ENCODE measurements at places on chromosomes 13 and 19.

GRCh38 chr13:30873499-30873898 lies 32.6 kb upstream of the MEDAG start:
- no peak for DNase-seq

GRCh38 chr19:35354898-35355297 lies 3.4 kb upstream of the FFAR3 start:
- DNase-seq: no peak

DNA sequence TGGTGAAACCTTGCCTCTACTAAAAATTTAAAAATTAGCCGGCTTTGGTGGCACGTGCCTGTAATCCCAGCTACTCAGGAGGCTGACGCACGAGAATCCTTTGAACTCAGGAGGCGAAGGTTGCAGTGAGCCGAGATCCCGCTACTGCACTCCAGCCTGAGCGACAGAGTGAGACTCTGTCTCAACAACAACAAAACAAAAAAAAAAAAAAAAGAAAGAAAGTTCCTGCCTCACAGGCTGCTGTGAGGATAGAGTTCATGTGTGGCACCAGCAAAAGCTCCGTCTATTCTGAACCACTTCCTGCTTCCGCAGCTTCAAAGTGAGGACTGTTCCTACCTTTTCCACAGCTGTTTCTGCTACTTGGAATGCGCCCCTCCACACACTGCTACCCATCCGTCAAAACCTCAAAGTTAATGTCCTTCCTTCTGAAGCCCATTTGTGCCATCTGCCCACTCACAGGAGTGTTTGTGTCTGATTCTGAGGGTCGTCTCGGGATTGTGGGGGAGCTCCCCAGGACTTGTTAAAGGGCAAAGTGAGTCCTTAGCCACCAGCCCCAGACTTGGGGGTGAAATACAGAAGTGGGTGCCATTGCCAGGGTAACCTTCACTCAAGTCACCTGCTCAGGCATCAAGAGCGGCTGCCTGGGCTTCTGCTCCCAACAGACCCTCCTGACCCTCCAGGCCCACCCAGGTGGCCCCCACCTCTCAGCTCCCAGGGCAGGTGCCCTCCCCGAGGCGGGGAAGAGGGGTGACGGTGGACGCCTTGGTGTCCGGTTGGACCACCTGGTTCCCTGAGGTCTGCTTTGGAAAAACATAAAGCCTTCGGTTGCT lies 2.9 kb downstream of the MFSD12 start:
- peak; percentile 49 for DNase-seq

DNA sequence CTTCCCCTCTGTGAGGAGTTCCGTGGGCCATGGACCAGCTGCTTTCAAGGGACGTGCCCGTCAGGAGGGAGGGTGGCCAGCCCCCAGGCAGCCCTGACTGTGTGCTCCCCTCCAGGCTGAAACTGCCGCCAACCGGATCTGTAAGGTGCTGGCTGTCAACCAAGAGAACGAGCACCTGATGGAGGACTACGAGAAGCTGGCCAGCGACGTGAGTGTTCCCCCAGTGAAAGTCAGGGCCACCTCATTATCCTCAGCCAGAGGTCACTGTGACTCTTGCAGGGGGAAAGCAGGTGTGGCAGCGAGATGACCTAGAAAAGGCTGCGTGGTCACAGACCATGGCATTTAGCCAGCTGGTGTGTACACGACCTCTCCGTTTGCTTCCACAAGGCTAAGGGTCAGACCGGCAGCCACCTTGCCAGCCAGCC lies 29.9 kb downstream of the CAPN12 start:
- DNase-seq: no peak

DNA sequence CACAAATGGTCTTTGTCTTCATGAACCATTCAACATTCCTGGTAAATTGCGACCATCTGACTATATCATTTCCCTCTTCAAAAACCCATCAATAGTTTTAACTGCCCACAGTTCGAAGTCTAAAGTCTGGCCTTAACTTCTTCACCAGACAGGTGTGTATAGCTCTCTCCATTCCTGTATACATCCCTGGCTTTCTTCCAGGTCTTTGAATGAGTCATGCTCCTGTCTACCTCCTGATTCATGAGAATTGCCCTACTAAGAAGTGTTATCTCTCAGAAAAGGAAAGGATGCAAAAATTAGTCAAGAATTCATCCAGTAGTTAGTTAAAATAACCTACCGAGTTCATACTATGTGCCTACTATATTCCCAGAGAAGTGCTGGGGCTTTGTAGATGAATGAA lies 225.0 kb downstream of the TBC1D4 start:
- peak; percentile 28 for DNase-seq

- DNase-seq: no peak
Measured at GRCh38 chr13:52677823-52678222, 25.2 kb downstream of the SUGT1 start.

DNA sequence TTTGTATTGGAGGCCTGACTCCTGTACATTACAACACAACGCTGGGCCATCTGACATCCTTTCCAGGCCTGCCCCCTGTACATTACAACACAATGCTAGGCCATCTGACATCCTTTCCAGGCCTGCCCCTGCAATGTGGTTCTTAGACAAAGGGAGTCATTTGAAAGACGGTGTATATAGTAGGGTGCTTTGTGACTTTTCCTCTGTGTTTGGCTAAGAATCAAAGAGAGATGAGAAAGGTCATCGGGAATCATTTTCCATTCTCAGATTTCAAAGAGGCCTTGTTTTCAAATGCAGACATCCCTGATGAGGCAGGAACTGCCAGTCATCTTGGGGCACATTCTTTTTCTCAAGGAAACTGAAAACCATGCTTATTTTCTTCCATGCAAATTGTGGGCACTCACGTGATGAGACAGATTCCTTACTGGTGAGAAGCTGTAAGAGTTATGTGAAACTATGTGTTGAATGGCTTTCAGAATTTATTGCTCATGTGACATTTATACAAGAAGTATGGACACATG lies 551.6 kb downstream of the MYO16 start:
- no peak for DNase-seq

- no peak for DNase-seq
Measured at GRCh38 chr13:65594298-65594781, 1635.8 kb downstream of the PCDH9 start.

DNA sequence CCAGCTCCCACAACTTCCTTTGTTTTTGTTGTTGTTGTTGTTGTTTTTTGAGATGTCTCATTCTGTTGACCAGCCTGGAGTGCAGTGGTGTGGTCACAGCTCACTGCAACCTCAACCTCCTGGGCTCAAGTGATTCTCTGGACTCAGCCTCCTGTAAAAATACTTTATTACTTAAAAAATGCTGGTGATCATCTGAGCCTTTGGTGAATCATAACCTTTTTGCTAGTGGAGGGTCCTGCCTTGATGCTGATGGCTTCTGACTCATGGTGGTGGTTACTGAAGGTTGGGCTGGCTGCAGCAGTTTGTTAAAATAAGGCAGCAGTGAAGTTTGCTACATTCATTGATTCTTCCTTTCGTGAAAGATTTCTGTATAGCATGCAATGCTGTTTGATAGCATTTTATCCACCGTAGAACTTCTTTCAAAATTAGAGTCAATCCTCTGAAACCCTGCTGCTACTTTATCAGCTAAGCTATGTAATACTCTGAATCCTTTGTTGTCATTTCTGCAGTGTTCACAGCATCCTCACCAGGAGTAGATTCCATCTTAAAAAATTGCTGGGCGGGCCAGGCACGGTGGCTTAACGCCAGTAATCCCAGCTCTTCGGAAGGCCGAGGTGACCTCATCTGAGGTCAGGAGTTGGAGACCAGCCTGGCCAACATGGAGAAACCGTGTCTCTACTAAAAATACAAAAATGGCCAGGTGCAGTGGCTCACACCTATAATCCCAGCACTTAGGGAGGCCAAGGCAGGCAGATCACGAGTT lies 18.0 kb downstream of the ARHGAP35 start:
- DNase-seq: no peak

DNA sequence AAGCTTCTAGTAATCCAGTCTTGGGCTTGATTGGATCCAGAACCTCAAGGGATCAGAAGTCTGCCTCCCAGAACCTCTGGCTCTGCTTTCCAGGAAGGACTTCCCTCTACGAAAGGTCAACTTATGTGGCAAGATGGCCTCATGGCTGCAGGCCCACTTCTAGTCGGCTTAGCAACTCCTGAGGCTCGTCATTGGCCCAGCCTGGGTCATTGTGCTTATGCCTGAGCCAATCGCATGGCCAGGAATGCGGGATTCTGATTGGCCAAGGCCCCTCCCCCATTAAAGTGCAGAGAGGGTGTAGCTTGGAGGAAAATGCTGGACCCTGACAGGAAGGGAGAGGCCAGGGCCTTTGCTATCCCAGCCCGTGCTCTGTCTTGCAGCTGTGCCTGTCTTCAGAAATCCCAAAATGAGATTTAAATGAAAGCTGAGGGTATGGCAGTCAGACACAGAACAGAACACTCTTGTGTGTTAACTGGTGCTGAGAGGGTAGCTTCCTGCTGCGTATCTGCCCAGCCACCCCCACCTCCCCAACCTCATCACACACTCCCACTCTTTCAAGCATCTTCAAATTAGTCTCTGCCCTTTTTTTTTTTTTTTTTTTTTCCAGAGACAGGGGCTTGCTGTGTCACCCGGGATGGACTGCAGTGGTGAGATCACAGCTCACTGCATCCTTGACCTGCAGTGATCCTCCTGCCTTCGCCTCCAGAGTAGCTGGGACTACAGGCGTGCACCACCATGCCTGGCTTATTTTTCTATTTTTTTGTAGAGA lies 5.5 kb upstream of the CCNE1 start:
- DNase-seq: no peak

DNA sequence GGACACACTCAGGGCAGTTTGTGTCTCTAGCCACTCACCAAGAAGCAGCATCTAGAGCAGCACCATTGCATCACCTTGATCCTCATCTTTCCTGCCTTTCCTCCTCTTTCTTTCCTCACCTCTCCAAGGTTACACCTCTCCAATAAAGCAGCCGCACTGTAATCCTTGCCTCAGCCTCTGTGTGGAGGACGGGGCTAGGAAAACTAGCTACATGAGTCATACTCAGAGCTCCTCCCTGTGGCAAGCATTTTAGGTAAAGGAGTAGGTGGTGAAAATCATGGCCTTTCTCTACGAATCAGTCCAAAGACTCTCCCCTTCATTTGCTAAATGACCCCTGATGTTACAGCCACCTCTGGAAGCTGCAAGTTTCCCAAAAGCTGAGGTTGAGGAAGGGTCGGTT lies 108.9 kb downstream of the DNAJC15 start:
- no peak for DNase-seq

DNA sequence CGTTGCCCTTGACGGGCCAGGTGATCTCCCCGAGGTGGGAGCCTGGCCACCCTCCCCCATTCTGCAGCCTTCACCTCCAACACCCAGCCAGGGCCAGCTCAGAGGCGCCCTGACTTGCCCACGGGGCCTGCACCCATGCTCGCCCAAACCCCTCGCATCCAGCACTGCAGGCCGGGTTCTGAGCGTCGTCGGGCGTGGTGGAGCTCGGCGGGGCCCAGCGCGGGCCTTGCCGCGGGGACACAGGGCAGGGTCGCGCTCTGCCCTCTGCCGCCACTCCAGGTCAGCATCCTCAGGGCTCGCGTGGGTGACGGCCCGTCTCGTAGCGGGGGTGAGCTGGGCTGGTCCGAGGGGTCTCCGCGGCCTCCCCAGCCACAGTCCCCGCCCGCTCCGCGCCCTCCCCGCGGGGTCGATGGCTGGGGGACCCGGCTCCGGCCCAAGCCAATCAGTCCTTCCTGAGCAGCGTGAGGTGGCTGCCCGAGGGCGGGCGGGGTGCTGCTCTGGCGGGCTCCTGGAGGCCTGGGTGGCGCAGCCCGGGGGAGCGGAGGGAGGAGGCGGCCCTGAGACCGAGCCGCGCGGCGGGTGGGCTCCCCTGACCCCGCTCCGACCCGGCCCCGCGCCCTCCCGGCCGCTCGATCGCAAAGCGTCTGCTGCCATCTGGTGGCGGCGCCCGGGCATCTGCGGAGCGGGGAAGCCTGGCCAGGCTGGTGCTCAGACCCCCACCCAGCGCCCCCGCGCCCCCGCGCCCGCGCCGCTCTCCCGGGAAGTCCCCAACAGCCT lies 61.4 kb downstream of the CCNE1 start:
- peak; percentile 55 for DNase-seq

- no peak for DNase-seq
Measured at GRCh38 chr13:48012668-48013067, 11.6 kb upstream of the SUCLA2 start.

GRCh38 chr19:31819837-31820236 lies 470.6 kb upstream of the TSHZ3 start:
- no peak for DNase-seq

- DNase-seq: no peak
Measured at GRCh38 chr19:16095071-16095571, 16.6 kb upstream of the RAB8A start.

- no peak for DNase-seq
Measured at GRCh38 chr19:50796634-50797428, 6.6 kb downstream of the ACP4 start.

- DNase-seq: no peak
Measured at GRCh38 chr19:45200568-45200967, 22.0 kb downstream of the BLOC1S3 start.
